ENCODE measurements at places on chromosomes 16 and 17. TPM values are rescaled to one million over a fixed set of nuclear protein-coding genes. Genes with fewer than 3 reads are reported as not detected.

- no peak for DNase-seq
Observed at GRCh38 chr16:79598063-79598347, 2.5 kb downstream of the MAF start.

DNA sequence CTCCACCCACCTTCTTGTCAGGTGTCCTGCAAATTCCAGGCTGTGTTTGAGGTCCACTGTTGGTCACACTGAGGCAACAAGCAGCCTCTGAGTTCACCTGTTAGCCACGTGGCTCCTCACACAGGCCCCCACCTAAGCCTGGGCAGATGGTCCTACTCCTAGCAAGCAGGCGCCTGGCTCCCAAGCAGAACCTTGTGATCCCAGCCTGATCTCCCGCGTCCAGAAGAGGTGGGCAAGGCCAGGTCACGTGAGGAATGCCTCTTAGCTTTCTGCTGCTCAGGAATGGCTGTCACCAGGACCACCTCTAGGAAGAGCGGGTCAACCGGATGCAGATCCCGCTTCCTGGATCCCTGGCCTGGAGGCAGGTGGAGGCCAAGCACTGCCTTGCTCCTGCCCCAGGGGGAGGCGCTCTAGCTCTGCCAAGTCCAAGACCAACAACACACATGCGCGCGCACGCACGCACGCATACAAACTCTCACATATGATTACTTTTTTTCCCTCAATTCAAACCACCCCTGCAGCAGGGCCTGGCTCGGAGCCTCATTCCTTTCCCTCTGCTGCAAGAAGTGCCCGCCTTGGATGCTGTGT is 9.5 kb downstream of the CYB561 start:
- DNase-seq = no peak

DNA sequence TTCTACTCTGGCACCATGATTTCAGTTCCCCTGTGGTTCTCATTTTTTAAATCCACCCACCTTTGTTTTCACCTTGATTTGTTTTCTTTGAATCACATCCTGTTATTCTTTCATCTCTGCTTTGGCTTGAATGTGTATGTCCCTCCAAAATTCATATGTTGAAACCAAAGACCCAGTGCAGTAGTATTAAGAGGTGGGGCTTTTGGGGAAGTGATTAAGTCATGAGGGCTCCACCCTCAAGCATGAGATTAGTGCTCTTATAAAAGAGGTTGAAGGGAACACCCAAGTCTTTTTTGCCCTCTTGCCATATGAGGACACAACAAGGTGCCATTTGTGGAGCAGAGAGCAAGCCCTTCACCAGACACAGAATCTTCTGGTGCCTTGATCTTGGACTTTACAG is 382.3 kb downstream of the SLC39A11 start:
- no peak for DNase-seq

GRCh38 chr17:18166894-18167293 is 16.7 kb upstream of the ALKBH5 start:
- DNase-seq = no peak

DNA sequence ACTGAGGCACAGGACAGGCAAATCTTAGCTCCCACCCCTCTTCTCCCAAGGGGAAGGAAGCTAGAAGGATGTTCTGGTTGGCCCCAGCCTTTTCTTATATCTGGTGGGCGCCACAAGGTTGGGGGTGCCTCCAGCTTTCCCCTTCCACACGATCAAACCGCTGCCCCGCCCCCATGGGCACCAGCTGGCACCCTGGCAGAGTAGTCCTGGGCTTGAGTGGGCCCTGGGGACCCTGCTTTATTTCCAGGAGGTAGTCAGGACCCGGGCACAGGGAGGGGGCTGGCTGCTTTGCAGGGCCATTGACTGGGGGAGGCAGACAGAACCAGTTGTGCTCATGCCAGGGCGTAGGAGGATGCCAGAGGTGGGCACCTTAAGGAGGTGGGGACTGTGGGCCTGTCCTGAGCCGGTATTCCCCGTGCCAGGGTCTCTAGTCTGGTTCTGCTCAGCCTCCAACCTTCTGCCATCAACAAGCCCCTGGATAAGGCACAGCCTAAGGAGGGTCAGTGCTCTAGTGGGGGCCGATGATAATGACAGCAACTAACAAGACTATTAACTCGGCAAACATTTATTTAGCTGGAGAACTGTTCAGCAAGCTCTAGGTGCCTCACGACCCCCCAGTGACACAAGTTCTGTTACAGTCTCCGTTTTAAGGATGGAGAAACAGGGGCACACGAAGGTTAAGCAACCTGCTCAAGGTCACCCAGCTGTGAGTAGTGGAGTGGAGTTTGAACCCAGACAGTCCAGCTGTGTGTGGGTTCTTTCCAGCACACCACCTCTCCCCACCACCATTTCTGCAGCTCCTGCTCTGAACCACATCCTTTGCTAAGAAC is 7.6 kb upstream of the PPP1R1B start:
- DNase-seq = no peak

The KRT13 gene
- polyA plus RNA-seq = 16.1 TPM

DNA sequence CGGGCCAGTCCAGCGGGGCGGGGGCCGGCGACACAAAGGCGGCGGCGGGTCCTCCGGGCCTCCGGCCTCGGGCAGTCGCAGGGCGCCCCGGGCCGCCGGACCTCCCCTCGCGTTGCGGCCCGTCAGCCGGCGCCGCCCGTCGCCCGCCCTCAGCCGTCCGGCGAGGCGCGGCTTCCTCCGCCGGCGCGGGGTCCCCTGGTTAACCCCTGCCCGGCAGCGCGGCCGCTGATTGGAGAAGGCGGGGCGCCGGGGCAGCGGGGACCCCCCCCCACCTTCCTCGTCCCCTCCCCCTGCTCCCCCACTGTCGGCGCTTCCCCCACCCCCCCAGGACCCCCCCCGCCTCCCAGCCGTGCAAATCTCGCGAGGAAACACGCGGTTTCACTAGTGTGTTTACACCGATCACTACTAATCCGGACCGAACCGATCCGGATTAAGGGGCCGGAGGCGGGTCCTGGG is at the start of gene TLK2:
TLK2 (plus strand) TSS at position 402 of the 456 bp plus-strand sequence. CDS start 2,301 bp downstream, outside the sequence.
- DNase-seq = peak; percentile 86

GRCh38 chr17:2892305-2892971 is 96.2 kb downstream of the RAP1GAP2 start:
- DNase-seq = no peak

GRCh38 chr16:45454-45853 is 8.0 kb downstream of the POLR3K start:
- DNase-seq = no peak

The GIT1 gene
- 38.4 TPM for polyA plus RNA-seq

- DNase-seq = no peak
Observed at GRCh38 chr17:6090253-6090652, 20.1 kb downstream of the WSCD1 start.

DNA sequence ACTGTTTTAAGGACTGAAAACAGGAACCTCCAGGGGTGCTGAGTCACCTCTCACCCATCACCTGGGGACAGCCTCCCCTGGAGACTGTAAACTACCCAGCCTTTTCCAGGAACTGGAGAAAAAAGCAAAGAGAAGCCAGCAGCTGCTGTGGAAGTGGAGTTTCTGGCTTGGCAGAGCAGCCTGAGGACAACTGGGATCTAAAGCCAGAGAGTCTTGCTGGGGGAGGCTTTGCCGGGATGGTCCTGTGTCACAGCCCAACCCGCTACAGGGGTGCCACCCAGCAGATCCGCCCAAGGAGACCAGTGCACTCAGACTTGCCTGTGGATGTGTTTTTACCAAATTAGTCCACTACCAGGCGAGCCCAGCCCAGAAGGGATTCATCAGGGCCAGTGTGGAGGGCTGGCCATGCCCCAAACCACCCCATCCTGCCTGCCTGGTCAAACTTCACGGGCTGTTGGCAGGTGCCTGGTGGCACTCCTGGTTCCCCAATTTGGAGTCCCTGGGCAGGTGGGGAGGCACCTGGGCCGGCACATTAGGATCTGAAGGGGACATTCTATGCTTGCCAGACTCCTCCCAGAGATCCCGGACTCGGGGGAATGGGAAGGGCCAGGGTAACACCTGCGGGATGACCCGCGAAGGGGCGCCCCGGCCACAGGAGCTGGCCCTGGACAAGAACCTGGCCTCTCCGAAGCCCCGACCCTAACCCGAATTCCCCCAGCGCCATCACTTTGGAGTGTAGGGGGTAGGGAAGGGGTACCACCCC is 771 bp downstream of the MSRB1 start:
- DNase-seq = no peak
